Neural crest cell (in vitro differentiated cells): ENCODE measurements at places on chromosomes 3 and 15.

GRCh38 chr3:162142511-162142910 lies 645.9 kb downstream of the OTOL1 start:
- DNase-seq: no peak

GRCh38 chr3:69420781-69421520 lies 35.1 kb upstream of the FRMD4B start:
- no peak for DNase-seq

GRCh38 chr3:15063238-15063637 lies 1.9 kb downstream of the MRPS25 start:
- DNase-seq: no peak

- no peak for DNase-seq
These were observed 70.1 kb upstream of the CCK start for GRCh38 chr3:42336103-42336502.

- no peak for DNase-seq
These were observed 5.3 kb upstream of the NRROS start for GRCh38 chr3:196634224-196634623.

- no peak for DNase-seq
These were observed 16.6 kb downstream of the TICRR start for GRCh38 chr15:89591834-89592233.

DNA sequence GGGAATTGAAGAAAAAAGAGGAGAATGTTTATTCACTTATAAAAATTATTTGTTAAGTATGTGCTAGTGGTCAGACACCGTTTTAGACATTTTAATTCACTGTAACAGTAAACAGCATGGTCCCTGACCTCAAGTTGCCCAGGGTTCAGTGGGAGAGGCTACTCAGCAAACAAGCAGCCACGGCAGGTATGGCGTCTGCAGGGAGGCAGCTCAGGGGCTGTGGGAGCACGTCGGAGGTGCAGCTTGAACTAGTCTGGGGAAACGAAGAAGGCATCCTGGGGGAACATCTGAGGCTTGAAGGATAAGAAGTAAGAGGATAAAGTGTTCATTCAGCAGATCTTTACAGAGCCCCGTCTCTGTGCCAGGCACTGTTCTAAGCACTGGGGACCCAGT lies 66.0 kb downstream of the CRTC3 start:
- no peak for DNase-seq

DNA sequence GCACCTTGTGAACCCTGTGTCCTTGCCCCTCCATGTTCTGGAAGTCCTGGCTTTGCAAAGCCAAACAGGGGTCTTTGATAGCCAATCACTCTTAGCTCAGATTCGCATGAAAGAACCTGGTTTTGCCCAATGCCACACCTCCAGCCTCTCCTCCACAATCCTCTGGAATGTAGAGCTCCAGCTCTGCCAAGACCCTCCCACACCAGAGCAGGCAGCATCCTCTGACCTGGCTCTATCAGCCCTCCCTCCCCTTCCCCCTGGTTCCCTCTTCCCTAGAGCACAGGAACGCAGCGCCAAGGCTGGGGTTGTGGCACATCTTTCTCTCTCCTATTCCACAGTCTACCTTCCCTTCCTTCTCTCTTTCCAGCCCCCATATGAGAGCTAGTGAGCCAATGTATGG lies 133.3 kb downstream of the RPLP1 start:
- no peak for DNase-seq

- no peak for DNase-seq
These were observed 43.6 kb downstream of the NMNAT3 start for GRCh38 chr3:139634111-139634635.

DNA sequence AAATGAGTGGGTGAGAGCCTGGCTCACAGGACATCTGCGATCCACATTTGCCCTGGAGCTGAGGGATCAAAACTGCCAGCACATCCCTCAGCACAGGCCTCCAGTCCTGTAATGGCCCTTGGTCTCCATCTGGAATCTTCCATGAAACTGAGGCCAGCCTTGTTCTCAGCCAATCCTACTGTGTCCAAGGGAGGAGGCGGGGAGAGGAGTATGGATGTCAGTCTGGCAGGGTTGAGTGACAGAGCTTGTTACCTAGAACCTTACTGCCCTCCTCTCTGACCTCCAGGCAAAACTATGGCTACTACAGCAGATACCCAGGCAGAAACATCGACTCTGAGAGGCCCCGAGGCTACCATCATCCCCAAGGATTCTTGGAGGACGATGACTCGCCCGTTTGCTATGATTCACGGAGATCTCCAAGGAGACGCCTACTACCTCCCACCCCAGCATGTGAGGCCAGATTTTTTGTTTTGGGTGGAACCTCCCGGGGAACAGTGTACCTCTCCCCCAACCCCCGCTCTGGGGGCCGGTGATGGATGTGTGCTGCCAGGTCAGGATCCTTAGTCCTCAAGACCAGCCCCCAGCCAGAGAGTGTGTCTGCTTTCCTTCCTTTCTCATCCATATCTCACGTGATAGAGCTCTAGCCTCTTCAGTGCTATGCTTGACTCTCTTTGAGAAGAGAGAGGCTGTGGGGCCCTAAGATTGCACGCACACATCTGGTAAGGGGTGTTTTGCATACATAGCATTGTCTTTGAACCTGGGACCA lies 41.3 kb downstream of the CHDH start:
- no peak for DNase-seq

GRCh38 chr15:35724626-35725025 lies 178.7 kb upstream of the DPH6 start:
- no peak for DNase-seq

DNA sequence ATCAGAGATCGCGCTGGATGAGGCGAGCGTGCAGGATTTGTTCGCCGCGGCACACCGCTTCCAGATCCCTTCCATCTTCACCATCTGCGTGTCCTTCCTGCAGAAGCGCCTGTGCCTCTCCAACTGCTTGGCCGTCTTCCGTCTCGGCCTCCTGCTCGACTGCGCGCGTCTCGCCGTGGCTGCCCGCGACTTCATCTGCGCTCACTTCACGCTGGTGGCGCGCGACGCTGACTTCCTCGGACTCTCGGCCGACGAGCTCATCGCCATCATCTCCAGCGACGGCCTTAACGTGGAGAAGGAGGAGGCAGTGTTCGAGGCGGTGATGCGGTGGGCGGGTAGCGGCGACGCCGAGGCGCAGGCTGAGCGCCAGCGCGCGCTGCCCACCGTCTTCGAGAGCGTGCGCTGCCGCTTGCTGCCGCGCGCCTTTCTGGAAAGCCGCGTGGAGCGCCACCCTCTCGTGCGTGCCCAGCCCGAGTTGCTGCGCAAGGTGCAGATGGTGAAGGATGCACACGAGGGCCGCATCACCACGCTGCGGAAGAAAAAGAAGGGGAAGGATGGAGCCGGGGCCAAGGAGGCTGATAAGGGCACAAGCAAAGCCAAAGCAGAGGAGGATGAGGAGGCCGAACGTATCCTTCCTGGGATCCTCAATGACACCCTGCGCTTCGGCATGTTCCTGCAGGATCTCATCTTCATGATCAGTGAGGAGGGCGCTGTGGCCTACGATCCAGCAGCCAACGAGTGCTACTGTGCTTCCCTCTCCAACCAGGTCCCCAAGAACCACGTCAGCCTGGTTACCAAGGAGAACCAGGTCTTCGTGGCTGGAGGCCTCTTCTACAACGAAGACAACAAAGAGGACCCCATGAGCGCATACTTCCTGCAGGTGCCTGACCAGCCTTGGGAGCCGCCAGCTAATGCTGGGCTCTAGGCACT lies 819 bp downstream of the KLHL40 start:
- no peak for DNase-seq

- DNase-seq: no peak
These were observed 149.8 kb downstream of the APBA2 start for GRCh38 chr15:29035336-29036285.

DNA sequence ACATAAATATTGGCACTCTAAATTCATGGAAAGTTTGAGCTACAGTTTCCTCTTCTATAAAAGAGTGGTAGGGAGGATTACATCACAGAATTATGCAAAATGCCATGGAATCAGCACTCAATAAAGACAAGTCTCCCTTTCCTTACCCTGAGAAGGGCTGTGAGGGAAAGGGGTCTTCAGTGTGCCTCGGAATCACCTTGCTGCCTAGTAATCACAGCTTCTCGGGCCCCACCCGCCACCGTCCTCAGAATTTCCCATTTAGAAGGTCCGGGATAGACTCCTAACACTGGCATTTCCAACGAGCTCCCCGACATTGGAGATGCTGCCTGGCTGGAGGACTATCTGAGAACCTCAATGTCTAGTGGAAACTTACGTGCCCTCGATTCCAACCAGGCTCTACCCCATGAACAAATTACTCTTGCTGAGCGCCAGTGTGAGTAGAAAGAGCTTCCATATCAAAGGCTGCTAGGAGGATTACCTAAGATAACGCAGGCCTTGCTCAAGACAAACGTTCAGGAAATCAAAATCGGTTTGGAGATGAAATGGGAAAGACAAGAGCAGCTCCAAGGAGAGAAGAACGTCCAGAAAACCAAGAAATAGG lies 92.1 kb upstream of the CHD2 start:
- DNase-seq: no peak

- DNase-seq: no peak
These were observed 41.5 kb downstream of the RARB start for GRCh38 chr3:25469558-25469957.

DNA sequence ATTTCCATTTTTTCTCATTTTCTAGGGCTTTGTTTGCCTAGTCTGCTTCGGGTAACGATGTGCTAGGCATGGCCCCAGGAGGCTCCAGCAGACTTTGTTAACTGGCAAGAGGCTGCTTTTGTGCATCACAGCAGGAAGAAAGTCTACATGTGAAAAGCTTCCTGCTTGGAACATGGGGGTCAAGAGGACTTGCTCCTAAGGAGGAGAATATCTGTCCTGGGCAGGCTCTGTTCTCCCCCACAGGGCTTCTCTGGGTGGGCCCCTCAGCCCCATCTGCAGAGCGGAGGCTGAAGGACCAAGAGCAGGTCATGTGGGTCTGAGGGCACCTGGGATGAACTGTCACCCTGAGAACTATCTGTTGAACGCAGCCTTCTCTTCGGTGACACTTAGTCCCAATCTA lies 94.7 kb downstream of the CCNL1 start:
- no peak for DNase-seq

DNA sequence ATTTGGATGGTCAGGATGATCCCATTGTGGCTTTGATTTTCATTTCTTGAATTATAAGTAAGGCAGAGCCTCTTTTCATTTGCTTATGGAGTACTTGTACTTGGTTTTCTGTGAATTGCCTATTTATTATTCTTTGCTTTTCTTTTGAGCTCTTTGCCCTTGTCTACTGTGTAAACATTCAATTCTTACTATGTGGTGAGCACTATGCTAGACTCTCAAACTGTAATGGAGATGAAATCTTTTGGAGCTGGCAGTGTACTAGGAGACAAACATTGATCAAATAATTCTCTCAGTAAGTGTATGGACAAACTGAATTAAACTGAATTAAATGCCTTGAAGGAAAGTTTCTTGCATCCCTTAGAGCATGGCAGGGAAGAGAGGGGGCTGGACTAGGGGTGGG lies 87.0 kb upstream of the NR2E3 start:
- DNase-seq: no peak

- DNase-seq: no peak
These were observed 13.3 kb downstream of the ZNF280D start for GRCh38 chr15:56719774-56720555.

GRCh38 chr15:75193976-75194375 lies 7.7 kb upstream of the C15orf39 start:
- DNase-seq: no peak

GRCh38 chr3:192494174-192494573 lies 233.2 kb downstream of the FGF12 start:
- DNase-seq: no peak

DNA sequence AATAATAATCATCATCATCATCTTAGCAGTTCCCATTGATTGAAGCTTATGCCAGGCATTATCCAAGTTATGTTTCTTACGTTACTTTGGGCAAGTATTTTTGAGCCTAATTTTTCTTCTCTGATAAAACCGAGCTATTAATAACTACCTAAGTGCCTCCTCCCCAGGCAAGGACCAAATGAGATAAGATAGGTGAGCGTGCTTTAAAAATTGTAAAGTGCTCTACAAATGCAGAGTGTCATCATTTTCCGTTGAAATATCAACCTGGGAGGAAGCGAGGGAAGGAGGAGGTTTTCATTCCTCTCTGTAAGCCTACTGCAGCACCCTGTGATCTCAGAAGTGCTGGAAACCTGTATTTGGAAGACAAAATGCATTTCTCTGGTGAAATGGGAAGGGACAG lies 96.7 kb upstream of the MITF start:
- DNase-seq: no peak

- peak; percentile 92 for DNase-seq
These were observed 474 bp upstream of the PDE8A start for GRCh38 chr15:84981054-84981710.

DNA sequence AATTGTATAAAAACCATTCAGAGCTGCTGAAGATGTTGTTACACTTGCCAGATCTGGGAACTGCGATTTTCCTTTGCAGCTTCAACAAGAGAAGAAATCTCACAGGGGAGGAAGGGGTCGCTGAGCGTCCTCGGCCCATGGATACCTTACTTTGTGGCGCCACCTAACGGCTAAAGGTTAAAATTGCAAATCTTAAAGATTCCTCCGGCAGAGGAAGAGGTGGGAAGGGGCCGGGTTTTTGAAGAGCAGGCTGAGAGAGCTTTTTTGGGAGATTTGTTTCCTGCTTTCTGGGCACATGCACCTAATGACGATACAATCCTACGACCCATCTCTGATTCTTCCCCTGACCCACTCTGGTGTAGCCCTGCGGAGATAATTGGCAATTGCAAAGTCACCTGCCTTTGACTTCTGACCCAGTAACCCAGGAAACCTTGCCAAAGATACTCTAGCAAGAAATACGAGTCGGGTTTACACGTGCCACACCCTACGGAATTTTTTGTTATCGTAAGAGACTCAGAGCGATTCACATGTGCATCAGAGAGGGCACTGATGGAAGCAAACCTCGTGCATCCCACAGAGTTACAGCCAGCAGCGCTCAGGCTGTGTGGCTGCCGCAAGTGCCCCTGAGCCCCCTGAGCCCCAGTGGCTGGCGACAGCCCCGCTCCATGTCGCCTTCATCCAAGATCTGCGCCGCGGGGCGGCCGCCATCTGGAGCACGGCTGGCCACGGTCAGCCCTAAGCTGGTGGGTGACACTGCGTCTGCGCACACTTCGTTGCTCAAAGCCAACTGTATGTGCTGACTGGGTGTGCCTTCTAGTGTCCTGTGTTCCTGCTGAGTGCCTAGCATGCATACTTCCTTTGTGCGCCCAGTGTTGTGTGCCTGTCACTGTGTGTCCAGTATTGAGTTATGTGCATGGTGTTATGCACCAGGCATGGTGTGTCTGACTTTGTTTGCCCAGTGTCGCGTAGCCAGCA lies 55.2 kb upstream of the CHRNA7 start:
- peak; percentile 73 for DNase-seq

- no peak for DNase-seq
These were observed 780 bp upstream of the ACAD9 start for GRCh38 chr3:128878556-128879124.

DNA sequence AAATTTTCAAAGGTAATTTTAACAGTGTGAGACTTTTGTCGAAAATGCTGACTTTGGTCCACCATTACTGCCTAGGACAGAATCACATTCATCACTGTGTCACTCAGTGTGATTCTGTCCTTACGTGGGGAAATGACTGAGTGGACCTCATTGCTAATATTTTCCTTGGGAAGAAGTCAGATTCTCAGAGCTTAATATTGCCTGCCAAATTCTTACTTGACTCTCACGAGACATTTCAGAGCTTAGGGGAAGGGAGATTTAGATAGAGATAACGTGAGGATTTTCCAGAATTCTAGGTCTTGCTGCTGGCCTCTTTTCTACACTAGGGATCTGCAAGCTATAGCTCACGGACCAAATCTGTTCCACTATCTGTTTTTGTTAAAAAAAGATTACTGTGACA lies 270.4 kb downstream of the SUCLG2 start:
- DNase-seq: no peak

- no peak for DNase-seq
These were observed 75.1 kb downstream of the SLC12A8 start for GRCh38 chr3:125137358-125138033.

- no peak for DNase-seq
These were observed 17.3 kb upstream of the USP50 start for GRCh38 chr15:50563756-50564155.
